Hepatocyte (in vitro differentiated cells): ENCODE measurements at places on chromosomes 6 and 20. TPM values are rescaled to one million over a fixed set of nuclear protein-coding genes. Genes with fewer than 3 reads are reported as not detected.

GRCh38 chr6:18676548-18676947 lies 289.4 kb downstream of the RNF144B start:
- H3K27me3 ChIP-seq, result peaks cover 19% of the 10 kb centered on the region
- no peak for DNase-seq
- H3K36me3 ChIP-seq, result no peaks in the 10 kb centered on the region
- H3K4me3 ChIP-seq, result no peak overlapping the region
- H3K4me1 ChIP-seq, result no peaks in the 10 kb centered on the region
- H3K27ac ChIP-seq, result no peak overlapping the region

DNA sequence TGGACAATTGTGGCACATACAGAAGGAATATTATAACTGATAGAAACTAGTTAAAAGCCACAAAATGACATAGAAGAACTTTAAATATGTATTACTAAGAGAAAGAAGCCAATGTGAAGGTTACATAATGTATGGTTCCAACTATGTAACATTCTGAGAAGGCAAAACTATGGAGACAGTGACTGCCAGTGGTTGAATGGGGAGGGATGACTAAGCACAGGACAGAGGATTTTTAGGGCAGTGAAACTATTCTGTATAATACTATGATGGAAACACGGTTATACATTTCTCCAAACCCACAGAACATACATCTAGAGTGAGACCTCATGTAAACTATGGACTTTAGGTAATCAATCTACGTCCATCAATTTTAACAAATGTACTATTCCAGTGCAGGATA lies 22.4 kb downstream of the SYNCRIP start:
- no peak overlapping the region for H3K4me3 ChIP-seq
- H3K27me3 ChIP-seq, result no peaks in the 10 kb centered on the region

GRCh38 chr6:13398421-13398994 lies 70.2 kb upstream of the TBC1D7 start:
- H3K4me3 ChIP-seq, result no peak overlapping the region
- H3K36me3 ChIP-seq, result no peaks in the 10 kb centered on the region
- no peaks in the 10 kb centered on the region for H3K27me3 ChIP-seq
- DNase-seq, result no peak
- H3K27ac ChIP-seq, result peak overlapping the region; percentile 15

Gene ENPP5
- 11.5 and 16.9 TPM in 2 replicates for total RNA-seq

DNA sequence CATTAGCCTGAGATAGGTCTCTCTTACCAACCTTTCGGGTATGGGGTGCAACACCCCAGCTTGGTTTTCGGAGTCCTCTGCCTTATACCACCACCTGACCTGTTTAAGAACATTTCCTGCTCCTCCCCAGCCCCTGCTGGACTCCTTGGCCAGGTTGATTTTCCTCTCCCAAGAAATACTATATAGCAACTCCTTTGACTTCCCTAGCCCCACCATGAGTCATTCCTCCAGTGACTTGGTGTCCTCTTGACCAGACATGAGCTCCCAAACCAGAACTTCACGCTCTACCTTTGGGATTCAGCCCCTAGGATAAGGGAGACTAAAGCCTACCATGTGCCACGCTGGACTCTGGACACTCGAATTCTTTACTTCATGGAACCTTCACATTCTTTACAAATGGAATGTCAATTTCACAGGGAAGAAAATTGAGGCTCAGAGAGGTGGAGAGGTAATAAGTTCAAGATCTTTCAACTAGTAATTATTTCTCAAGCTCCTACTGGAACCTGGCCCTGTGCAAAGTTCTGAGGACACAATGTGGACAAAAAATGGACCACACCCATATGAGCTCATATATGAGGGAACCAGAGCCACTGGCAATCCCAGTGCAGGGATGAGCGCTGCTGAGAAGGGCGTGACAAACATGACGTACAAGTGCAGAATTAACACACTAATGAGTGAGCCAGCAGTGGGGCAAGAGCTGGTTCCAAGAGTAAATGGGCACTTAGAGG lies 48.2 kb downstream of the SIRPA start:
- peaks cover 22% of the 10 kb centered on the region for H3K27me3 ChIP-seq
- H3K4me1 ChIP-seq, result peaks cover 22% of the 10 kb centered on the region
- no peak overlapping the region for H3K4me3 ChIP-seq

Gene TCF19
- 6.3 and 6.7 TPM in 2 replicates for total RNA-seq

GRCh38 chr20:43746344-43747137 lies 19.7 kb upstream of the GTSF1L start:
- no peaks in the 10 kb centered on the region for H3K27me3 ChIP-seq
- no peak overlapping the region for H3K4me3 ChIP-seq
- no peak for DNase-seq
- H3K36me3 ChIP-seq, result no peaks in the 10 kb centered on the region

Gene TMEM170B
- total RNA-seq, result 5.1 and 6.5 TPM in 2 replicates

GRCh38 chr20:38202153-38202981 lies 37.3 kb upstream of the TGM2 start:
- DNase-seq, result no peak
- H3K4me1 ChIP-seq, result no peaks in the 10 kb centered on the region
- no peaks in the 10 kb centered on the region for H3K36me3 ChIP-seq
- no peak overlapping the region for H3K27ac ChIP-seq
- no peaks in the 10 kb centered on the region for H3K27me3 ChIP-seq

GRCh38 chr6:117938311-117938995 lies 31.4 kb downstream of the SLC35F1 start:
- H3K36me3 ChIP-seq, result no peaks in the 10 kb centered on the region
- no peak overlapping the region for H3K4me3 ChIP-seq
- no peak for DNase-seq
- no peaks in the 10 kb centered on the region for H3K27me3 ChIP-seq

DNA sequence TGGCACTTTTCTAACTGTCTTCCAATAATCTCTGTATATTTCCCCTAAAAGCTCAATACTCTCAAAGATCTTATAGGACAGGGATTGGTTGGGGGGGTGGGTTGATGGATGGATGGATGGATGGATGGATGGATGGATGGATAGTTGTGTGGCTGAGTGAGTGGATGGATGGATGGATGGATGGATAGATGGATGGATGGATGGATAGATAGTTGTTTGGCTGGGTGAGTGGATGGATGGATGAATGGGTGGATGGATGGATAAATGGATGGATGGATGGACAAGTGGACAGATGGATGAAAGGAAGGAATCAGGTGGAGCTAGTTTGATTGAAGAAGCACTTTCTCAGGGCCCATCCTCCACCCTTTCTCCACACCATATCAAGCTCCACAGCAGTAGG lies 388.8 kb downstream of the CDC5L start:
- no peak for DNase-seq
- no peak overlapping the region for H3K27ac ChIP-seq
- H3K4me1 ChIP-seq, result no peaks in the 10 kb centered on the region
- H3K27me3 ChIP-seq, result no peaks in the 10 kb centered on the region
- no peak overlapping the region for H3K4me3 ChIP-seq

DNA sequence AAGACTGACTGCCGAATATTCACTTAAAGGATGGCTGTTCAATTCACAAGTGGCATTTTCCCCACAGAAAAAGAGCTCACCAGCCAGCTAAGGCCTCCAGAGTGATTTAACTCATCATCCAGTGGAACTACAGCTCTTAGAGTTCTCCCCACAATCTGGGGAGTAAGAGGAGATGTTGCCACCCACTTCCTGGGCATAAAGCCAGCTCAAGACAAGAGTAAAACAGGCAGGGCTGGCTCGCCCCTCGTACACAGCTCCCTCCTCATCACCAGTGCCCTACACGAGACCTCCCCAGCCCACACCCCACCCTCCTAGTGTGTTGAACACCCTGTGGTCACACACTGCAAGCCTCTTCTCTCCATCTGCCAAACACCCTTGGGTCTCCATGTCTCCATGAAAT lies 47.2 kb upstream of the IPCEF1 start:
- no peaks in the 10 kb centered on the region for H3K4me1 ChIP-seq
- no peaks in the 10 kb centered on the region for H3K36me3 ChIP-seq
- peak; percentile 35 for DNase-seq
- H3K27me3 ChIP-seq, result no peaks in the 10 kb centered on the region

GRCh38 chr6:166313255-166314070 lies 5.3 kb upstream of the PRR18 start:
- peak; percentile 71 for DNase-seq
- H3K4me1 ChIP-seq, result peaks cover 6% of the 10 kb centered on the region
- H3K36me3 ChIP-seq, result no peaks in the 10 kb centered on the region
- no peak overlapping the region for H3K27ac ChIP-seq

GRCh38 chr20:35018590-35019371 lies 63.1 kb downstream of the MYH7B start:
- no peaks in the 10 kb centered on the region for H3K36me3 ChIP-seq
- no peaks in the 10 kb centered on the region for H3K27me3 ChIP-seq
- no peak overlapping the region for H3K27ac ChIP-seq
- peaks cover 8% of the 10 kb centered on the region for H3K4me1 ChIP-seq
- no peak overlapping the region for H3K4me3 ChIP-seq

DNA sequence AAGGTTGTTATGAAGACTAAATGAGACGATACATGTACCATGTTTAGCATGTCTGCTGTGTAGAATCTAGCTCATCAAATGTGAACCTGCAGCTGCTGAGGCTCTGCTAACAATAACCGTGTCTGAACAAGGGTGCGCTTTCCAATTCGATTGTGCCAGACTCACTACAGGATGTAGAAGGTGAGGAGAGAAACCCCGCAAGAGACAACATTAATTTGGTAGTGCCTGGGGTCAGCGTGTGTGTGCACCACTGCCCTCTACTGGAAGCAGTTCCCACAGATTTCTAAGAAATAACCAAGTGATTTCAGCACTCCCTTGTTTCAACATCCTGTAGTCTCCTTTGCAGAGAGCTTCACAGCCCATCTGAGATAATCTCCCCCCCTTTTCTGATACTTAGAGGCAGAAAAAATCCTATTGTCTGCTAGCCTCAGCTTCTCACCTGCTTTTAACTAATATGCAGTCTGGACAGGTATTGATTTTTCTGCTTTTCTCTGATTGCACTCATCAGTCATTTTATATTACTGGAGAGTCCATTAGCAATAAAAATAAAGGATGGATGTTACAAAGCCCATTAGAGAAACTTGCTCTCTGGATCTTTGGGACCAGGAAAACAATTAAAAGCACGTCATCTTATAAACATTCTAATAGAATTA lies 96.7 kb upstream of the BACH2 start:
- peak; percentile 77 for DNase-seq
- H3K27ac ChIP-seq, result no peak overlapping the region
- peaks cover 7% of the 10 kb centered on the region for H3K27me3 ChIP-seq
- no peak overlapping the region for H3K4me3 ChIP-seq
- H3K4me1 ChIP-seq, result peaks cover 6% of the 10 kb centered on the region

DNA sequence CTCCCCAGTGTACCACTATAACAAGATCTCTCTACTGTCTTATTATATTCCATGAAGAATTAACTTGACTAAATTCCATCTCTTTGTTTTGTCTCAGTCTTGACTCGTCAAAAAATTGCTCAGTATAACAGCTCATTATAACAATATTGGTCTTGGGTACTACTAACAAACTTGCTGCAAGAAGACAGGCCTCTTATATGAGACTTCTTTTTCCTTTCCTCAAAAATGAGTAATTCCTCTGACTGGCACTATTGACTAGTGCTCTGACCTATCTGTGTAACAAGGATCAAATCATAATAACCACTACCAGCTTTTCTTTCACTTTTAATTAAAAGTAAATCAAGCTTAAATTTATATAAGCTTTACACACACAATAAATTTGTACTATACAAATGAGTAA lies 91.3 kb upstream of the THEMIS start:
- H3K27me3 ChIP-seq, result no peaks in the 10 kb centered on the region
- H3K27ac ChIP-seq, result no peak overlapping the region
- no peaks in the 10 kb centered on the region for H3K4me1 ChIP-seq
- no peak overlapping the region for H3K4me3 ChIP-seq

GRCh38 chr6:25794784-25795183 lies 37.1 kb downstream of the SLC17A1 start:
- no peak overlapping the region for H3K27ac ChIP-seq
- no peaks in the 10 kb centered on the region for H3K27me3 ChIP-seq
- H3K4me3 ChIP-seq, result no peak overlapping the region

DNA sequence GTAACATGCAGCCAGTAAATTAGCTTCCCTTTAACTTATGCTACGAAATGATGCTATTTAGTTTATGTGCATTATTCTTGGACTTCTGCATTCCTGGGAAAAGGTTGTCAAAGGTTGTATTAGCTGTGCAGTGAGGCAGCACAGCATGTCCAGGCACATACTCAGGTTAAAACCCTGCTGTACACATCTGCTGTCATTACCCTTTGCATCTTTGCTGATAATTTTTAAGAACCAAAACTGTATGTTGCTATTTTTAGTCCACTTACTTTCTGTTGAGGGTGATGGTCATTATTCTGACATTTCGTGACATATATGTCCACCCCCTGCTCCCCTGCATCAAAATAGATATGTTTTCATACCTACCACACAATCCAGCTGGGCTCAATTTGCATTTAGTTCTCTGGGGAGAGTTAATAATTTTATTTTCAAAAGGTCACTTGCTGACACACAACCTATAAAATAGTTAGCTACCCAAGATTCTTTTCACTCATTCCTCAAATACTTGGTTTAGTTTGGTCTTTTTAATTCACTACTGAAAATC lies 142.5 kb upstream of the SPACA1 start:
- H3K27me3 ChIP-seq, result no peaks in the 10 kb centered on the region
- no peak for DNase-seq
- peaks cover 15% of the 10 kb centered on the region for H3K4me1 ChIP-seq
- no peak overlapping the region for H3K27ac ChIP-seq

- no peak overlapping the region for H3K27ac ChIP-seq
- no peaks in the 10 kb centered on the region for H3K36me3 ChIP-seq
- no peaks in the 10 kb centered on the region for H3K27me3 ChIP-seq
- H3K4me1 ChIP-seq, result no peaks in the 10 kb centered on the region
- no peak for DNase-seq
These were observed 239.6 kb downstream of the ERMARD start for GRCh38 chr6:169991031-169991390.

DNA sequence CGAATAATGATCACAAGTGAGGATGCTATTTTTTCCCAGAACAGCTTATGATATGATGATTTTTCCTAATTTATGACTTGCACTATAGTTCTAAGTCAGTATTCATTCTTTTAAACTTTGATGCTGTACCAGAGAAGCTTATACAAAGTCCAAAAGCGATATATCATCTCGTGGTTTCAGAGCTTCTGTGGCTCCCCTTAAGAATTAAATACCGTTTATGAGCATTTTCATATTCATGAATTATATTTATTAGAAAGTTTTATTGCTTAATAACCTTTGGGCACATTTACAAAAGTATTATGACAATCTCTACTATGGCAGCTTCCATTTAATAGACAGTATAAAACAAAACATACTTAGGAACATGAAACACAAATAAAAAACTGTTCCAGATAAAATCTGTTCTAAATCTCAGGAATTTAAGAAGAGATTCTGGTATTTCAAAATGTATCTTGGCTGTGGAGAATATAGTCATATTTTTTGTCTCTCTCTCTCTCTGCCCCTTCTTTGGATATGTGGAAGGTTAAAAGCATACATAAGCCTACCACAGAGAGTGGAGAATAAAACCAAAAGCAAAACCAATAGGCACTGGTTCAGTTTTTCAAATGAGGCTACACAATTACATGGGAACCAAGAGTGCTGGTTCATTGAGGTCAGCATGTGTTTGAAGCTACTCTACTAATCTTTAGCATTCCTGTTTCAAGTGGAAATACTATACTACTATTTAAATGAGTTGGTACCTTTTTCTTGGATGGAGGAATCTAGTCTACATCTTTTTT lies 884.5 kb upstream of the GJE1 start:
- no peaks in the 10 kb centered on the region for H3K4me1 ChIP-seq
- H3K4me3 ChIP-seq, result no peak overlapping the region
- no peaks in the 10 kb centered on the region for H3K36me3 ChIP-seq

Gene PTPRK
- 78.5 and 80.2 TPM in 2 replicates for total RNA-seq

- no peaks in the 10 kb centered on the region for H3K4me1 ChIP-seq
- H3K36me3 ChIP-seq, result no peaks in the 10 kb centered on the region
- H3K4me3 ChIP-seq, result no peak overlapping the region
- DNase-seq, result no peak
- H3K27ac ChIP-seq, result no peak overlapping the region
These were observed 75.9 kb upstream of the ENPP5 start for GRCh38 chr6:46246727-46247126.

Gene TPX2
- total RNA-seq, result 22.9 and 23.9 TPM in 2 replicates
